Thoracic aorta endothelial cell (primary cell): ENCODE measurements at places on chromosomes 1 and 21. TPM values are rescaled to one million over a fixed set of nuclear protein-coding genes. Genes with fewer than 3 reads are reported as not detected.

The LCE1B gene
- 0.22 TPM in 1 of 2 replicates, not detected in the other for total RNA-seq

The ERICH3 gene
- total RNA-seq = not detected in 2 replicates

The RHD gene
- total RNA-seq = not detected in 2 replicates

The SPATA45 gene
- not detected in 2 replicates for total RNA-seq

The TFF2 gene
- not detected in 2 replicates for total RNA-seq

The FALEC gene
- not detected in 2 replicates for total RNA-seq

The SLC9C2 gene
- not detected in 2 replicates for total RNA-seq

The CBR3 gene
- 14.5 and 19.2 TPM in 2 replicates for total RNA-seq

The AKT3 gene
- total RNA-seq = 87.8 and 92.4 TPM in 2 replicates

The ACTA1 gene
- total RNA-seq = not detected in 2 replicates

The CELA3A gene
- not detected in 2 replicates for total RNA-seq

The MAP3K7CL gene
- total RNA-seq = 6.8 and 8.1 TPM in 2 replicates

The MRPS14 gene
- 23.9 and 25.1 TPM in 2 replicates for total RNA-seq

The ABCG1 gene
- 17.7 and 19.0 TPM in 2 replicates for total RNA-seq

The CTSK gene
- 5.9 and 26.6 TPM in 2 replicates for total RNA-seq

The ELF3 gene
- 0.07 and 0.13 TPM in 2 replicates for total RNA-seq

The PKLR gene
- not detected in 2 replicates for total RNA-seq

The CFHR1 gene
- not detected in 2 replicates for total RNA-seq

The KCNA3 gene
- not detected in 2 replicates for total RNA-seq

The PRELP gene
- total RNA-seq = 0.07 TPM in 1 of 2 replicates, not detected in the other

The GNG4 gene
- total RNA-seq = not detected in 2 replicates

The KLHL21 gene
- 28.3 and 31.5 TPM in 2 replicates for total RNA-seq

The FCGR3A gene
- not detected in 2 replicates for total RNA-seq

The FTCD gene
- not detected in 2 replicates for total RNA-seq

The C1orf87 gene
- not detected in 2 replicates for total RNA-seq

The LCE1F gene
- total RNA-seq = not detected in 2 replicates

The GJB4 gene
- total RNA-seq = not detected in 2 replicates

The TBX19 gene
- 0.80 and 1.0 TPM in 2 replicates for total RNA-seq
